Osteocyte (in vitro differentiated cells): ENCODE measurements at places on chromosomes 12 and 14.
A peak's percentile ranks its signal among the peaks of the same experiment; 100 is the strongest.

DNA sequence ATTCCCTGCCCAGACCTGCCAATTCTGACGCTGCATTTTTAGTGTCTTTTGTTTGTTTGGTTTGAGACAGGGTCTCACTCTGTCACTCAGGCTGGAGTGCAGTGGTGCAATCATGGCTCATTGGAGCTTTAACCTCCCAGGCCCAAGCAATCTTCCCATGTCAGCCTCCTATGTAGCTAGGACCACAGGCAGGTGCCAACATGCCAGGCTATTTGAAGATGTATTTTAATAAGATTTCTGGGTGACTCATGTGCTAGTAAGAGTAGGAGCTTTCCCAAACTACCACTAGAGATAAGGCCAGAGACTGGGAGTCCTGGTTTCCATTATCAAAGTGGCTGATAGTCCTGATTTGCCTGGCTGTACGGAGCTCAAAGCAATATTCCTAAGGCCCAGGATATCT lies 693.3 kb downstream of the MED13L start:
- DNase-seq: no peak

DNA sequence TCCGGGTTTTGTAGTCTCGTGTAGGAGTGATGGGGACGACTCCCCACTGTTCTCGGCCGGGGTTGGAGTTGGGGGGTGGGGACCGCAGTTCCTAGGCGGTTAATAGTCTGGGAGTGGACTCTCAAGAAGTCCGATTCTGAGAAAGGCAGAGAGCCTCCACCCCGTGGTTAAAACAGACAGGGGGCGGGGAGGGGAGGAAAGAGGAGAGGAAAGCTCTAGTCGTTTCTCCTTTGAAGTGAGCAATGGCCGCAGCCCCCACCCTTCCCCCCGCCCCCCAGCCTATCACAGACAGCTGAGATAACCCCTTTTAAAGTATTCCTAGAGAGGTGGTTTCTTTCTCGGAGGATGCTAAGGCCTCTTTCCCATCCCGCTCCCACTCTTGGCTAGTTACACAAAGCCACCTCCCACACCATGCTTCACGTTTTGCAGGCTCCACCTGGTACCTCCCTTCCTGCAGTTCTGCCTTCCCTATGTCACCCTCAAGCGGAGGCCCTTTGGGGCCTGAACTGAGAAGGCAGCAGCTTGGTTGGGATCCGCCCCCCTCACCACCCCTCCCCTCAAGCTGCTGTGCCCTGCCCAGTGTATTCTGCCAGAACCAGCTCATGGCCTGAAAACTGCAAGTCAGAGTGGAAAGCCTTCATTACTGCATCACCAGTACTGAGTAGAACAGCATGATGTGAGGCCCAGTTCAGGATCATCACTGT lies 853 bp downstream of the USP5 start:
- no peak for DNase-seq

GRCh38 chr14:22887260-22887989 lies 4.4 kb downstream of the REM2 start:
- DNase-seq: no peak

DNA sequence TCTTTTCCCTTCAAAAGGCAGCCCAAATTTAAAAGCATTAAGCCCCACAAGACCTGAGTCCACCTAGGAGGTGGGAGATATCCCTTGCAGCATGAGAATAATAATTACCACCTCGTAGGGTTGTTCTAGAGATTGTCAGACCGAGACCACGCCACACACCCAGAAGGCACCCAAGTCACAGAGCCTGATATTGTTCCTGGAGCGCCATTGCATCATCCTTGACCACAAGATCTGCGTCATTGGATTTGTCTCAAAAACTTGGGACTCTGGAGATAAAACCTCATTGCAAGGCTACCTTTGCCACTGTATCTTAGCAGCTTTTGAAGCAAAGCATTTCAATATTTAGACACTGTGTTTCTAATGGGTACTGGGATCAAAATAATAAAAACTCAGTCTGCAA lies 29.4 kb upstream of the PPP2R5C start:
- DNase-seq: peak; percentile 30

- no peak for DNase-seq
Observed at GRCh38 chr14:37035401-37035800, 137.0 kb downstream of the SLC25A21 start.

DNA sequence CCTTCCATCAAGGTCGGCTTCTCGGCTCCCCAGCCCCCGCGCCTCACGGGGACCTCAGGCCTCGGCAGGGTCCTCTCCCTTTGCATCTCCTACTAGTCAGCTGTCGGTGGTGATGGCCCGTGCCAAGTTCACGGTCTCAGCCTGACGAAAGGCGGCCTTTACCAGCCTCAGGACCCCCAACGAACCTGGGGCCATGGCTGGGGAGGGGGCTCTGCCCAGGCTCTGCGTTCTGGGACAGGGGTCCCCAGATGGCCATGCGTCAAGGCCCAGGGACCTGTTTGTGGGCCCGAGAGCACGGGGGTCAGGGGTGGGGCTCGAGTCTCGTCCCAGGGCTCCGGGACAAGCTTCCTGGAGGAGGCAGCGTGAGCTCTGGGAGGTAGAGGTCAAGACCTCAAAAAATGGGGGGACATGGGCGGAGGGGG lies 32.8 kb upstream of the DEGS2 start:
- DNase-seq: no peak

DNA sequence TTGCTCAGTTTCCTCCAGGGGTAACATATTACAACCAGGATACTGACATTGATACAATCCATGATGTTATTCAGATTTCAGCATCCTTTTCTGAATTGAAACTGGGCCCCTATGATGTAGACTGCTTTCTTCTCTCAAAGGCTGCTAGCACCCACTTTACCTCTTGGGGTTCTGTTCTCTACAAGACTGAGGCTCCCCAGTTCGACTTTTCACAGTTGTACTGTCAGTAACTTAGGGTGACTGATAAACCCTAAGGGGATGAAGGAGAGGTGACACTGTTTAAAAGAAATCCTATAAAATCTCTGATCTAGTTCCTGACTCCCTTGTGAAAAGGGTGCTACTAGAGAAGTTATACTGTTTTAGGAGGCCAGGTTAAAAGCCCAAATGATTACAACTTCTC lies 818 bp downstream of the VPS33A start:
- no peak for DNase-seq

- no peak for DNase-seq
Observed at GRCh38 chr12:110637869-110638441, 24.0 kb downstream of the TCTN1 start.

GRCh38 chr12:80038062-80038560 lies 61.2 kb upstream of the OTOGL start:
- DNase-seq: no peak

DNA sequence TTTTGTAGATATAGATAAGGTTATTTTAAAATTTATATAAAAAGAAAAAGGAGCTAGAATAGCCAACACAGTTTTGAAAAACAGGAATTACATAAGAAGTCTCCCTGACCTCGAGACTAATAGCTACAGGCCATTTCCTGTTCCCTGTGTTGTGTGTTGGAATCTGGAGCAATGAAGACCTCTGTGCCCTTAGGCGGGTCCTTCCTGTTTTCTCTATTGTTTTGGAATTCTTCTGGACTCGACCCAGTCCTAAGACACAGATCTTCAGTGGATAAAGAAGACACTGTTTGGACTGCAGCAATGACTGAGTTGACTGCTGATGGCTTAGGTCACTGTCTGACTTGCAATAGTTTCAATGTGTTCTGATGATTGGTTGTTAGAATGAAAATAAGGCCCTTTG lies 26.2 kb downstream of the SNRPF start:
- no peak for DNase-seq

DNA sequence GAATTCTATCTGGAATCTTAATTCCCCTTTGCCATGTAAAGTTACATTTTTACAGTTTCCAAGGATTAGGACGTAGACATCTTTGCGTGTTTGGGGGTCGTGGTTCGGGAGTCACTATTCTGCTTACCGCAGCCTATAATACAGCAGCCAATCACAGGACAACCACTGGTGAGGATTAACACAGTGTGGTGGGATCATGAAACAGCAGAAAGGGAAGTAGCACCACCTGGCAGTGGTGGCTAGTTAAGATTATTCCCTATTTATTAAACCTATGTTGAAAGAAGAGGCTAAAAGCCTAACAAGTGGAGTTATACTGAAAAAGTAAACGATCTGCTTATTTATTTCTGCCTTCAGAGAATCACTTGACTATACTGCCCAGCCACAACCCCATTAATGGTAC lies 71.7 kb downstream of the IPO8 start:
- DNase-seq: no peak

- DNase-seq: no peak
Observed at GRCh38 chr14:95341115-95341514, 21.4 kb upstream of the CLMN start.

DNA sequence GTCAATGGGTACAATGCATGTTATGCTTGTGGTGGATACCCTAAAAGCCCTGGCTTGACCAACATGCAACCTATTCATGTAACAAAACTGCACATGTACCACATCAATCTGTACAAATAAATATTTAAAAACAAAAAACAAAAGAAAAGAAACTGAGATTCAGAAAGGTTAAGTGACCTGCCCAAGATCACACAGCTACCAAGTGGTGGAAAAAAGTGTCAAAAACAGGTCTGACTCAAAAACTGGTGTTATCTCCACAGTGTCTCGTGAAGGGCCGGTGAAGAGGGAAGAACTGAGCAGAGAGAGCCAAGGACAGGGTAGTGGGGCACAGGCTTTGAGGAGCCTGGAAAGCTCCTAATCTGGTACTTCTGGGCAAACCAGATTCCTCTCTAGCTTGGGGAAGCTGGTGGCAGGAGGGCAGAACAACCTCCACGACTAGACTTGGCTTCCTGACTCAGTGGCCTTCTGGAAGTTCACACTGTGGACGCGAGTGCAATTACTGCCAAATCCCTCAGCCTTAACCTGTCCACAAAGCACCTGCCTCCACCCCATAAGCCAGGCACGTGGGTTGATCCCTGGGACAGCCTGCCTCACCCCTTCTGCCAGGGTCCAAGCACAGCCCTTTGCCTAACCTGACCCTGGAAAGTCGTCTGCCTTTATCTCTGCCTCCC lies 15.6 kb downstream of the ZBTB39 start:
- DNase-seq: peak; percentile 48

- no peak for DNase-seq
Observed at GRCh38 chr14:72539661-72540315, 354.1 kb downstream of the DPF3 start.

GRCh38 chr12:27094726-27095125 lies 12.3 kb upstream of the C12orf71 start:
- no peak for DNase-seq
